ENCODE measurements at places on chromosomes 1 and 21. TPM values are rescaled to one million over a fixed set of nuclear protein-coding genes. Genes with fewer than 3 reads are reported as not detected.

DNA sequence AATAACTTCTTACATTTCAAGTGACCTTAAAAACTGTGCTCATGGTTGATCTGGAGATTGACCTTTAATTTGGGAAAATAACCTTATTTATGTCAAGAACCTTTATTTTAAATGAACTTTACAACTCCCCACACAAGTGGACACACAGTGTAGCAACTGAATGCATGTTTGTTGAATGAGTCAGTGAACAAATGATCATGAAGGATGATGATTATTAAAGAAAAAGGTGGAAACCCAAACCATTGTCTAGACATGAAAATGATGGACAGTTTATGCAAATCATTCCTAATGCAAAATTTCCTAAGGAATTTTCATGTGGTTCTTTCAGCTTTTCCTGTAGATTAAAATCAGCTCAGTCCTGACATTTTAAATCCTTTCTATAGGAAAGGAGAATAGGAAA lies 439.8 kb upstream of the RUNX1 start:
- H3K4me3 ChIP-seq, result no peak overlapping the region
- no peak overlapping the region for H3K27ac ChIP-seq
- no peaks in the 10 kb centered on the region for H3K4me1 ChIP-seq
- no peak for DNase-seq
- no peaks in the 10 kb centered on the region for H3K27me3 ChIP-seq
- no peaks in the 10 kb centered on the region for H3K36me3 ChIP-seq

GRCh38 chr1:25478633-25479032 lies 47.9 kb downstream of the MACO1 start:
- no peaks in the 10 kb centered on the region for H3K27me3 ChIP-seq
- H3K36me3 ChIP-seq, result peaks cover 5% of the 10 kb centered on the region
- no peak for DNase-seq
- no peak overlapping the region for H3K4me3 ChIP-seq
- H3K27ac ChIP-seq, result no peak overlapping the region

FGR gene
- total RNA-seq, result 63.9 TPM

SELL gene
- 2.8 TPM for total RNA-seq

KIRREL1 gene
- total RNA-seq, result 47.7 TPM

FAM131C gene
- total RNA-seq, result not detected

GRCh38 chr1:95233319-95233736 lies 682 bp upstream of the RWDD3 start:
- peak overlapping the region; percentile 82 for H3K4me3 ChIP-seq
- no peaks in the 10 kb centered on the region for H3K36me3 ChIP-seq
- peaks cover 7% of the 10 kb centered on the region for H3K4me1 ChIP-seq

DNA sequence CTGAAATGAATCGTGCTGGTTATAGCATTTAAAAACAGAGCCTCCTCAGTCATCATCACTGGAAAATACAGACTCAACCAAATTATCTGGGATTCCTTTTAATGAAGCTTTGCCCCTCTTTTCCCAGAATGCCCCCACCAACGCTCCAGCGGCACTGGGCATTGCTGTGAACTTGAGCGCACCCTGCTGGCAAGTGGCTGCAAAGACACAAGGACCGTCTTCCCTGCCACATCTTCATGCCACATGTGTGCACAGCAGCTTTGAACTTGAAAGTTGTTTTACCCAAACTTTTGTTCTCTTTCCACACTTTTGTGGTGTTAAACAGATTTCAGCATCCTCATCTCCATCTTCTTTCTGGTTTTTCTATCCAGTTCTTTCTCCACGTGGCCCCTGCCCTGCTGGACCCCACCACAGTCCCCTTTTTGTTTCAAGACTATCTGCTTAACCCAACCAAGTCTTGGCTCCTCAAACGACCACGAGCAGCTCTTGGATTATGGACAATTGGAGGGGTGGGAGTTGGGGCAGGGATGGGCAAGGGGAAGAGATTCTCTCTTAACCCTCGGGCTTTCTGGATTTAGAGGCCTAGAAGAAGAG lies 12.8 kb upstream of the LMX1A start:
- DNase-seq, result peak; percentile 62
- H3K4me1 ChIP-seq, result no peaks in the 10 kb centered on the region
- H3K27ac ChIP-seq, result no peak overlapping the region
- no peaks in the 10 kb centered on the region for H3K36me3 ChIP-seq
- no peak overlapping the region for H3K4me3 ChIP-seq

DNA sequence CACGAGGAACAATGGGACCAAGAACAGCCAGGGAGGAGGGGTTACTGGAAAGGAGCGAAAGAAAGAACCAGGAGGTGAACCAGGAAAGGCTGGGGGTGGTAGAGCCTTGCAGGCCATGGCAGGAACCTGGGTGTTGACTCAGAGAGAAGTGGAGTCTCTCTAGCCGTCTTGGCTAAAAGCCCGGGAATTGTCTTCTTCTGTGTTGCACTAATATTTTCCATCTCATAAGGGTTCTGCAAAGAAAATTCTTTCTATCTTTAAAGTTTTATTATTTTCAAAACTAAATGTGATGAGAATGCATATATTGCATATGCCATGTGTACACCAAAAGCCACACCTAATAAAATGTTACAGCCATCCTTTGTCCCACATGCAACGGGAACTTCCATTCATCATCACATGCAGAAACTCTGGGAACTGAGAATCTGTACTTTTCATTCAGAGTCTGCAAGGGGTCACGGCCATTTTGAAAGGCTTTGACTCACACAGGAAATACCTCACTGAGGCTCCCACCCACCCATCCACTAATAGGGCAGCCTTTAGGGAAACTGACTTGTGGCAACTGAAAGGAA lies 38.0 kb downstream of the ERG start:
- H3K27ac ChIP-seq, result no peak overlapping the region
- no peak for DNase-seq
- no peaks in the 10 kb centered on the region for H3K36me3 ChIP-seq
- H3K4me1 ChIP-seq, result no peaks in the 10 kb centered on the region
- H3K4me3 ChIP-seq, result no peak overlapping the region
- H3K27me3 ChIP-seq, result no peaks in the 10 kb centered on the region

RABGAP1L gene
- total RNA-seq, result 42.4 TPM

GRCh38 chr1:181493885-181494284 lies 10.6 kb downstream of the CACNA1E start:
- no peak overlapping the region for H3K27ac ChIP-seq
- H3K4me1 ChIP-seq, result peaks cover 16% of the 10 kb centered on the region
- no peak for DNase-seq
- no peaks in the 10 kb centered on the region for H3K27me3 ChIP-seq

RUSC1 gene
- 36.0 TPM for total RNA-seq

GRCh38 chr1:38125837-38126520 lies 79.4 kb upstream of the POU3F1 start:
- H3K4me1 ChIP-seq, result no peaks in the 10 kb centered on the region
- H3K4me3 ChIP-seq, result no peak overlapping the region
- H3K27ac ChIP-seq, result no peak overlapping the region
- no peaks in the 10 kb centered on the region for H3K36me3 ChIP-seq
- no peaks in the 10 kb centered on the region for H3K27me3 ChIP-seq

MCOLN3 gene
- total RNA-seq, result 6.6 TPM

- no peaks in the 10 kb centered on the region for H3K4me1 ChIP-seq
- no peak for DNase-seq
- H3K27ac ChIP-seq, result no peak overlapping the region
- H3K36me3 ChIP-seq, result no peaks in the 10 kb centered on the region
Measured at GRCh38 chr1:112779665-112780526, 64.8 kb upstream of the PPM1J start.

DNA sequence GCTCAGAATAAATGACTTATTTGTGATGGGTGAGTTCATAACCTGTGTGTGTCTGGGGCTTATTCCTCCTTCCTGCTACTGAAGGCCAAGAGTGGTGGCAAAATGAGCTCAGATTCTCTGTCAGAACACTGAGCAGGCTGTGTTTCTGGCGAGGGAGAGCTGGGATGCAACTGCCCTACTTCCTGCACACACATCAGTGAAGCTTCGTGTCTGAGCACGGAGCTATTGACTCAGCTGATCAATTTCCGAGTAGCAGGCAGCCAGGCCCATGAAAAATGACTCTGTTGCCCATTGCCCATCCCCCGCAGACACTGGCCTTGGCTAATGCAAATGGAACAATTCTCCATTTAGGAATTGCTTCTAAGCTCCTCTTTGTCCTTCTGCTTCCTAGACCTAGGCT lies 27.7 kb downstream of the TNR start:
- no peaks in the 10 kb centered on the region for H3K4me1 ChIP-seq
- no peaks in the 10 kb centered on the region for H3K27me3 ChIP-seq
- no peak overlapping the region for H3K4me3 ChIP-seq
- no peak overlapping the region for H3K27ac ChIP-seq

DNA sequence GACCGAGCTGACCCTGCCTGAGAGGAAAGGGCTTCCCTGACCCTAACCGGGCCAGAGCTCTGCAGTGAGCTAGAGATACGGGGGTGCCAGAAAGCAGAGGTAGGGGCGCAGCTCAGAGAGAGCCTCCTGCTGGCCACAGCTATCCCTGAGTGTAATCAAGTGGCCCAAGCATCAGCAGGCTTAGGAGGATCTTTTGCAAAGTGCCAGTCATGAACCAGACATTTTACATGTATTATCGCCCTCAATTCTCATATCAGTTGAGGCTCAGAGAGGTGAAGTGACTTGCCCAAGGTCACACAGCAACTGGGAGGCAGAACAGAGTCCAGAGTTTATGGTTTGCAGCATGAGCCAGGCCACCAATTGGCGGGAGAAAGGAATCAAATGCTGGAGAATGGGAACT lies 7.0 kb upstream of the ID3 start:
- H3K27me3 ChIP-seq, result no peaks in the 10 kb centered on the region
- DNase-seq, result no peak

ECM1 gene
- 11.1 TPM for total RNA-seq

GRCh38 chr1:172398970-172399755 lies 21.3 kb upstream of the C1orf105 start:
- peak overlapping the region; percentile 29 for H3K4me3 ChIP-seq
- H3K4me1 ChIP-seq, result peaks cover 5% of the 10 kb centered on the region
- no peaks in the 10 kb centered on the region for H3K27me3 ChIP-seq
- H3K36me3 ChIP-seq, result no peaks in the 10 kb centered on the region

DNA sequence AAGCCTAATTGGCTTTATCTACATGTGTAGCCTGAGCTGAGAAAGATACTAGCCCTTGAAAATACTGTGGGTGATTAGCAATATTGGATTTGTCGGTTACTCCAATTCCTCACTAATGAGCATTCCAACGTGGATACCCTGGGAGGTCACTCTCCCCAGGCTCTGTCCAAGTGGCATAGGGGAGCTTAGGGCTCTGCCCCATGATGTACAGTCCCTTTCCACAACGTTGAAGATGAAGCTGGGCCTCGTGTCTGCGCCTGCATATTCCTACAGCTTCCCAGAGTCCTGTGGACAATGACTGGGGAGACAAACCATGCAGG lies 2.6 kb downstream of the RCC1 start:
- H3K27me3 ChIP-seq, result no peaks in the 10 kb centered on the region
- peaks cover 37% of the 10 kb centered on the region for H3K4me1 ChIP-seq
- H3K27ac ChIP-seq, result no peak overlapping the region
- DNase-seq, result no peak

- DNase-seq, result no peak
- H3K4me1 ChIP-seq, result no peaks in the 10 kb centered on the region
- no peak overlapping the region for H3K4me3 ChIP-seq
- H3K27ac ChIP-seq, result no peak overlapping the region
- no peaks in the 10 kb centered on the region for H3K36me3 ChIP-seq
- no peaks in the 10 kb centered on the region for H3K27me3 ChIP-seq
Measured at GRCh38 chr1:171346881-171347280, 32.9 kb downstream of the FMO4 start.

- no peaks in the 10 kb centered on the region for H3K4me1 ChIP-seq
- no peak for DNase-seq
- H3K27me3 ChIP-seq, result no peaks in the 10 kb centered on the region
- no peak overlapping the region for H3K27ac ChIP-seq
- H3K36me3 ChIP-seq, result peaks cover 40% of the 10 kb centered on the region
- H3K4me3 ChIP-seq, result no peak overlapping the region
Measured at GRCh38 chr1:232980986-232981560, 30.7 kb downstream of the NTPCR start.

PLXNA2 gene
- 29.7 TPM for total RNA-seq

ITLN2 gene
- total RNA-seq, result not detected

- no peaks in the 10 kb centered on the region for H3K4me1 ChIP-seq
- no peak overlapping the region for H3K4me3 ChIP-seq
- H3K27me3 ChIP-seq, result no peaks in the 10 kb centered on the region
- DNase-seq, result no peak
- H3K36me3 ChIP-seq, result no peaks in the 10 kb centered on the region
Measured at GRCh38 chr1:203338335-203339036, 12.4 kb downstream of the FMOD start.

GABRD gene
- total RNA-seq, result not detected

GRCh38 chr21:24423546-24423945 lies 1183.7 kb downstream of the MRPL39 start:
- H3K4me1 ChIP-seq, result no peaks in the 10 kb centered on the region
- H3K36me3 ChIP-seq, result no peaks in the 10 kb centered on the region
- H3K27me3 ChIP-seq, result no peaks in the 10 kb centered on the region
- H3K27ac ChIP-seq, result no peak overlapping the region
- no peak overlapping the region for H3K4me3 ChIP-seq

DNA sequence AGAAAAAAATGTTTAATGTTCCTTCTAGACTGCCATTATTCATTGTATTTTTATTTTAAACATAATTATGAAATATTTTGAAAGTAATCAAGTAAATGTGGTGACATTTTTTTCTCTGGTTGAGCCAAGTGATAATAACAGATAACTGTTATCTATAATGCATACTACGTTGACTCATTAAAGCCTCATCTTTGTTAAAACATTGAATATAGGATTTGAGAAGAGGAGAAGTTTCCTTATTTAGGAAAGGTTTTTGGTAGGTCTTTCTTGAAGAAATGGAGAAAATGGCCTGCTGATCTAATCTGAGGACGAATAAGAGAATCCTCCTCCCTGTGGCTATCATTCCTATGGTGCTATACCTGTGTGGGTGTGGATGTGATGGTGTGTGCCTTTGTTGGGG lies 89.0 kb downstream of the NFIA start:
- H3K4me1 ChIP-seq, result peaks cover 65% of the 10 kb centered on the region
- no peak overlapping the region for H3K4me3 ChIP-seq

- H3K4me3 ChIP-seq, result no peak overlapping the region
- no peak for DNase-seq
- no peaks in the 10 kb centered on the region for H3K4me1 ChIP-seq
Measured at GRCh38 chr21:25350056-25350455, 257.2 kb downstream of the MRPL39 start.

- peaks cover 8% of the 10 kb centered on the region for H3K4me1 ChIP-seq
- peaks cover 55% of the 10 kb centered on the region for H3K36me3 ChIP-seq
- no peak overlapping the region for H3K27ac ChIP-seq
- no peak overlapping the region for H3K4me3 ChIP-seq
- peaks cover 6% of the 10 kb centered on the region for H3K27me3 ChIP-seq
Measured at GRCh38 chr1:6185151-6185550, 5.0 kb upstream of the CHD5 start.

GRCh38 chr1:168599641-168600040 lies 23.2 kb downstream of the XCL1 start:
- H3K27me3 ChIP-seq, result no peaks in the 10 kb centered on the region
- H3K4me1 ChIP-seq, result no peaks in the 10 kb centered on the region
- DNase-seq, result no peak
- no peak overlapping the region for H3K4me3 ChIP-seq
- no peak overlapping the region for H3K27ac ChIP-seq

Data from tibial nerve (tissue), 4 donors.